ENCODE measurements at places on chromosomes 11 and 22.
A peak's percentile ranks its signal among the peaks of the same experiment; 100 is the strongest.

DNA sequence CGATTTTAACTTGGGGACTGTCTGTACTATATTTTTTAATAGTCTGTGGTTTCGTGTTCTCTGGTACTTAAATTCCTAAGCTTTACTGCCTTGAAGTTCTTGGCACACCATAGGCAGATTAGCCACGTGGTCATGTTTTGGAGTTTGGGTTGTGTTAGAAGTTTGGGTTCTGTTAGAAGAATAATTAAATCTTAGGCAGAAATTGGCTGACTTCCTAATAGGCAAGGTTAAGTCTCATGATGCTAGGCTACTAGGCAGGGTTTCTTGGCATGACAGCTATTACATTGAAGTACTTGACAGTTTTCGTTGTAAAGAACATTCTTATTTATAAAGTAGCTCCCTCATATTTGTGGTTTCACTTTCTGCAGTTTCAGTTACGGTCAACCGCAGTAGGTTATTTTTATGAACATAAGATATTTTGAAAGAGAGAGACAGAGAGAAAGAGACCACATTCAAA is 30.0 kb upstream of the MMP7 start:
- no peak for DNase-seq

- DNase-seq: no peak
Measured at GRCh38 chr22:49262167-49262566, 565.5 kb downstream of the BRD1 start.

DNA sequence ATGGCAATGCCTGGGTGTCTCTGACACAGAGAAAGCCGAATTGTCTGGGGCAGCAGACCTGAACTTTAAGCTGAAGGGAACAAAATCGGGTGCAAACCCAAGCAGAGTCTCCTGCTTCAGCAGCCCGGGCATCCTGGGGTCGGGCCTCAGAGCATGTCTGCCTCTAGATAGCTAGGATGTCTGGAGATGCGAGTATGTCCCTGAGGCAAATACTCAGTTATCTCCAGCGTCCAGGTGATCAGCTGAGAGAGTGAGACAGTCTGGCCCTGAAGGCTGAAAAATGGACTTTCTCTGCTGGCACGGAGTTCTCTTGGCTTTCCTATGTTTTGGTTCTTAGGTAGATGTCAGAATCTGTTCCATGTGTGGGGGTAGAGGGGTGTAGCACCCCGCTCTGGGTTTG is 3.3 kb downstream of the ADAMTS8 start:
- DNase-seq: no peak

- no peak for DNase-seq
Measured at GRCh38 chr11:129354691-129355090, 21.0 kb upstream of the BARX2 start.

DNA sequence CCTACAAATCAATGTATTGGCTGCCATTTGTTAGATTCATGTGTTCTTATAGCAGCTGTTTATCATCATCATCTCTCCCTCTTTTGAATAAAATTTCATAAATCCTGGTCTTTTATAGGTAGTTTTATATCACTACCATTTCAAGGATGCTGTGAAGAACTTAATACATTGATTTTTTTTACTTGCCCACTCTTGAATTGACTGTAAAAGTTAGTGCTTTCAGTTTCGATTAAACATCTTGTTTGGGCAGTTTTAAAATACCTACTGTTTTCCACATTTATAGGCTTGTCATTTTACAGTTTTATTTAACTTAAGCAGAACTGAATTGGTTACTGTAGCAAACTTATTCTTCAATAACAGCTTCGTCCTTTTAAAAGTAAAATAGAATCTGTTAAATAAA is 59.5 kb downstream of the TTC17 start:
- DNase-seq: no peak

- DNase-seq: no peak
Measured at GRCh38 chr11:132683602-132684001, 848.7 kb downstream of the OPCML start.

- DNase-seq: no peak
Measured at GRCh38 chr11:7905961-7906429, 25.1 kb downstream of the OR10A6 start.

DNA sequence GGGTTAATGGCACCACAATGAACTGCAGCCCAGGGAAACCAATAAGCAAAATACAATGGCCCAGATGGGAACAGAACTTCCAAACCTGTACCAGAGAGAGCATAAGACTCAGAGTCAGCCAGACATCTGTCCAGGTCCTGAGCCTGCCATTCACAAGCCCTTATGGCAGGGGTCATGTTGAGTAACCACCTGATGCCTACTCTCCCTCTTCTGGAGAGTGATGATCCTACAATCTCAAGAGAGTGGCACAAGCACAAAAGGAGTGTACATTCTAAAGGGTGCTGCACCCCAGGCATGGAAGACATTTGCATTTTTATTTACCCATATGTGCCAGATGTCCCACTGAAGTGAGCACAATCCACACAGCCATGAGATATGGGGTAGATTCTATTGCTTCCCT is 10.6 kb downstream of the TENM4 start:
- DNase-seq: no peak

- DNase-seq: peak; percentile 46
Measured at GRCh38 chr11:20112291-20113148, 47.8 kb downstream of the DBX1 start.

DNA sequence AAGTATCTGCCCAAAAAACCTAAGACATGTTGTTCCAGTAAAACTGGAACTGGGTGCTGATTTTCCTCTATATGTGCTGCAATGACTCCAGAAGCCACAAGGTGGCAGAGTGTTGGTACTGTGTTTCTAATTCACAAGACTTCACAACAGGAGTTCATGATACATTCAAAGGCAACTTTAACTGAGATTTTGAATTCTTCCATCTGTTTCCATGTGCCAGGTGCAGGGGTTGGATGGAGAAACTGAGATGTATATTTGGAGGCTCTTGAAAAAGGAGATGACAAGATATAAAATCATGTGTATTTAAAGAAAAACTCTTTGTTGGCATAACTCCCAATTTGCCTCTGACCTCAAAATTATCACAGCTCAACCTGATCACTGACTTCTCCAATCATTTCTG is 1098.6 kb upstream of the CCDC90B start:
- peak; percentile 27 for DNase-seq

GRCh38 chr11:76782531-76783293 is 444 bp upstream of the TSKU start:
- peak; percentile 90 for DNase-seq

GRCh38 chr11:86873573-86874083 is 73.3 kb downstream of the PRSS23 start:
- DNase-seq: no peak

GRCh38 chr11:116541460-116541859 is 231.3 kb downstream of the BUD13 start:
- DNase-seq: no peak

DNA sequence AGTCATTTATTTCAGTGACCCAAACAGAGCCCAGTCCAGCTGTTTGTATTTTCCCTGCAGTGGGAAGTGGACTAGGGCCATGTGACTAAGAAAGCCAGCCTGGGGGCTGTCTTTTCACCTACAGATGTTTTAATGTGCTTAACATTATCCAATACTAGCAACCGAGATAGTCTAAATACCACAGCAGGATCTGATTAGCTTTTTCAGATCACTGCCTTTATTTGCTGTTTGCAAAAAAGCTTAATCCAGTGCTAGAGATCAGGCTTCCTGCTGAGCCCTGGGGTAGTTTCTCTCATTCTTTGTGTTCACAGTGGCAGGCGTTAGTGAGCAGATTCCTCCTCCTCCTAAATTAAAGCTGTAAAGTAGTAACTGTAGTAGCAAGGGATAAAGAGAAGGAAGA is 35.0 kb downstream of the ZC3H12C start:
- DNase-seq: no peak

DNA sequence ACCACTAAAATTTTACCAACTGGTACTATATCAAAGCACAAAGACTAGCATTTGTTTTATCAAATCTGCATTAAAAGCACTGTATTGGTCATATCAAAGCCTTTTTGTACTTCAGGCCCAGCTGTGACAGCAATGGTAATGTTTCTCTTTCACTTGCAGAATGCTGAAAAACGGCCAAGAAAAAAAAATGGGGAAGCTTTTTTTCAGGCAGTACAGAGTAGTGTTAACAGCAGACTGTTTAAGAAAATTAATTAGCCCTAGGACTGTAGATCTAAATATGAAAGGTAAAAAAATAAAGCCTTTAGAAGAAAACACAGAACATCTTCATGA is 33.3 kb downstream of the DENND5A start:
- DNase-seq: no peak

- no peak for DNase-seq
Measured at GRCh38 chr11:92296138-92296515, 71.5 kb downstream of the FAT3 start.

Measured in HEK293T (cell line).